ENCODE measurements at places on chromosomes 3 and 15. TPM values are rescaled to one million over a fixed set of nuclear protein-coding genes. Genes with fewer than 3 reads are reported as not detected.

DNA sequence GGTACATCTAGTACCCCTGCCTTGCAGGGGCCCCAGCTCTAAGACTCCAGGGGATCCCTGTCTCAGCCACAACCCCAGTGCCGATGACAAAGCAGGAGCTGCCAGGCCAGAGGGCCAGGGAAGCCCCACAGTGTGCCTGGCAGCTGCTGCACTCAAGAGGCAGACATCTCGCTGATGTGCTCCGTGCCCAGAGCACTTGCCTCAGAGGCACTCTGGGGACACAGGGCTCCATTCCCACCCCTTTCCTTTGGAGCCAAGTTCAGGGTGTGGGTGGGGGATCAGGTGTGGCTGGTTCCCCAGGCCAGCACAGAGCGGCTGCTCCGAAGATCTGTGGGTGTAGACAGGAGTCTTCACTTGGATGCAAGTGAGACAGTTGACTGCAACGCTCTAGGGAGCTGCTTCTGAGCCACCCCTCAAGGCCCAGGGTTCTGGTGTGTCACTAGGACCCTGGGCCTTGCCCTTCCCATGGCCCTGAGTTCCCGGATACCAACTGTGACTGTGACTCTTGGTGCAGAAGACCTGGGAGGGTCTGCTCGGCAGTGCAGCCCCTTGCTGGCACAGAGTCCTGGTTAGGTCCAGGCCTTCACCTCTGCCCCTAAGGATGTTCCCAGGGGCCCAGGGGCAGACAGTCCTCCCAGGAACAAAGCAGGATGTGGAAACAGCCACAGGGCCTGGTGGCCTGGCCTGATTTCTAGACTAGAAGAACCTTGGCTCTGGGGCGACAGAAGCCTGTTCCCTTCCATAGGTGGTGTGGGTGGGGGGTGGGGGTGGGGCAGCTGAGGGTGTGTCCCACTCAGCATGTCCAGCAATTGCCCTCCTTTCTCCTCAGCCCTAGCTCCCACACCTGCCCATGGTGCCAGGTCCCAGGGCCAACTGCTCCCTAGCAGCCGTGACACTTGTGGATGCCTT lies 2.5 kb downstream of the NT5DC2 start:
- peak; percentile 82 for DNase-seq

- DNase-seq = no peak
Observed at GRCh38 chr3:78870484-78870883, 897.3 kb downstream of the ROBO1 start.

The PPP1R14D gene
- not detected for total RNA-seq

GRCh38 chr15:68512598-68512997 lies 66.2 kb upstream of the CORO2B start:
- no peak for DNase-seq

The TCTA gene
- 21.4 TPM for total RNA-seq

The TMEM45A gene
- total RNA-seq = 13.2 TPM

- DNase-seq = no peak
Observed at GRCh38 chr15:76239786-76240185, 71.5 kb downstream of the ETFA start.

The IQCF5 gene
- total RNA-seq = not detected

- DNase-seq = no peak
Observed at GRCh38 chr3:114879059-114880031, 267.7 kb downstream of the ZBTB20 start.

The MKRN3 gene
- total RNA-seq = not detected

GRCh38 chr3:37028329-37028728 lies 35.0 kb downstream of the MLH1 start:
- DNase-seq = peak; percentile 85

DNA sequence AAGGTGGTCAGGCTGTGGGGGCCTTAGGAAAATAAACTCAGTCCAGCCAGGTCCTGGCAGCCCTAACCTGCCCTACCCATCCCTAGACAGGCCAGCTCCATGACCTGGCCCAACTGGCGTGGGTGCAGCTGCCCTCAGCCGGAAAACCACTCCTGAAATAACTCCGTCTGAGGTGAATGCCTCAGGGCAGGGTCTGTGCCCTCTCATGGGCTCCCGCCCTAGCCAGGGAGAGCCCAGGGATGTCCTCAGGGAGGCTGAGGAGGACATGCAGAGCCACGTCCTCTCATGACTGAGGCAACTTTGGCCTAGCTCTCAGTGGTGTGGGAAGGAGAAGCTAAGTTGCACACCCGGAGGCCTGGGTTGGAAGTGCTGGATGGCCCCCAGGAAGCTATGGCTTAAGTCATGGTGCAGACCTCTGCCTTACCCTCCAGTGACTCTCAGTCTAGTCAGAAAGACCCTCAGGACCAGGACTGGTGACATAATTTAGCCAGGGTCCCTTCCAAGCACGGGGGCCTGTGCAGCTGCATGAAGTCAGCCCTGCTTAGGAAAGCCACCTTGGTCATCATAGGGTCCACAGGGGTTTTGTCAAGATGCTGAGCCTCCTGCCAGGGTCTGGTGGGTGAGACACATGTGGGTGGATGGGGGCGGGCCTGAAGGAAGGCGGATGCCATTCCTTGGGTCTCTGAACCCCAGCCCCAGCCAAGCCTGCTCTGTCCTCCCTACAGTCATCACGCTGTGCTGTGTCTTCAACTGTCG lies 7.4 kb downstream of the TMIE start:
- peak; percentile 14 for DNase-seq

GRCh38 chr15:75455982-75456531 lies 4.6 kb upstream of the SIN3A start:
- no peak for DNase-seq

DNA sequence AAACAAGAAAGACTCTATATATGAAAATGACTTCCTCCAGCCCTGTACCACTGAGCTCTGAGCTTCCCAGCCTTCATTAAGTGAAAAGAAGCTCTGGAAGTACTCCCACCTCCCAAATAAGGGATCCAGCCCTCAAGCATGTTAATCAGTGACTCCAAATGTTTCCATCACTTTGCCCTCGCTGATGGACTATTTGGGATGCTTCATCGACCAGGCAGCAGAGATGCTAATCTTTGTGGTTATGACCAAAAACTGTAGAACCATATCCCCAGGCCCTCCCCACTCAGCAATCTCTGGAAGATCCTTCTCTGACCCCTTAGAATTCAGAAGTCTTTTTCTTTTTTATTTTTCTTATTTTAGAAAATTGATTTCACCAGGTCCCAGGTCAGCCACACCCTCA lies 2.3 kb upstream of the CTDSPL start:
- DNase-seq = no peak

The SLC12A1 gene
- not detected for total RNA-seq

DNA sequence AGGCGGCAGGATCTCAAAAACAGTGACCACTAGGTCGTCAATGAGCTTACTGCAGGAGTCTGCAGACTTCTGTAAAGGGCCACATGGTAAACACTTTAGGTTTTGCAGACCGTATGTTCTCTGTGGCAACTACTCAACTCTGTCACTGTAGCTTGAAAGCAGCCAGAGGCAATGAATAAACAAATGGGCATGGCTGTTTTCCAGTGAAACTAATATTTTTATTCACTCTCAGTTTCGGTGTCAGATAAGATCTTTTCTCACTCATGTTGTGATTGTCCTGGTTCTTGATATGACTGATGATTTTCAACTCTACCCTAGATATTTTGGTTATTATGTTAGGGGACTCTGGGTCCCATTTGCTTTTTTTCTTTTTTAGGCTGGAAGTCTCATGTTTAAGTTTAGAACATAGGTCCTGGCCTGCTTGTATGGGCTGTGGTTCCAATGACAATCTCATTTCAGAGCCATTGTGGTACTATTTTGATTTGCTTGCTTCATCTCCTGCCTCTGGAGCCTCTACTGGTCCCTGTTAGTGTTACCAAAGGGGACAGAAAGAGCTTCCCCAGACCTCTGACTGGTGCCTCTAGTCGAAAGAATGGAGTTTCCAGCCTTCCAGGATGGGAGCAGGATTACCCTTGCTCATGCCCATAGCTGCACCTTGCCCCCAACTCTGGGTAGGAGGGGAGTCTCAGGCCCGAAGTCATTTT lies 222.0 kb downstream of the STT3B start:
- DNase-seq = no peak

DNA sequence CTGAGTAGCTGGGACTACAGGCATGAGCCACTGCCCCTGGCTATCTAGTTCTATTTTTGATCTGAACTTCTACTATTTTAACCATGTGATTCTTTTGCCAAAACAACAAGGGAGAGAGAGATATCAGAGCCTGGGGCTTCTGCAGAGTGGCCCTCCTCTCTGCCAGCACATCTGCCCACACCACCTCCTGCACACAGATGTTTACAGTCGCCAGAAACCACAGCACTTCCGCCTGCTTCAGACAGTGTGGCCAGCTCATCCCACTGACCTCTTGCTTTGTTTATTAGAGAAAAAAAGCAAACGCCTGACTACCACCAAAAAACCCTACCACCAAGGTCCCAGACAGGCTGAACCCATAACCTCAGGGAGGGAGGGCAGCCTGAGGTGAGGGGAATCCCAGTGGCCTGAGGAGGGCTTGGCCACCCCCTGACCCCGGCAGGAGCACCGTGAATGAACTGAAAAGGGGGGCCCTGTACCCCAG lies 85.9 kb upstream of the ABHD2 start:
- peak; percentile 71 for DNase-seq

The EPHA3 gene
- 6.5 TPM for total RNA-seq

DNA sequence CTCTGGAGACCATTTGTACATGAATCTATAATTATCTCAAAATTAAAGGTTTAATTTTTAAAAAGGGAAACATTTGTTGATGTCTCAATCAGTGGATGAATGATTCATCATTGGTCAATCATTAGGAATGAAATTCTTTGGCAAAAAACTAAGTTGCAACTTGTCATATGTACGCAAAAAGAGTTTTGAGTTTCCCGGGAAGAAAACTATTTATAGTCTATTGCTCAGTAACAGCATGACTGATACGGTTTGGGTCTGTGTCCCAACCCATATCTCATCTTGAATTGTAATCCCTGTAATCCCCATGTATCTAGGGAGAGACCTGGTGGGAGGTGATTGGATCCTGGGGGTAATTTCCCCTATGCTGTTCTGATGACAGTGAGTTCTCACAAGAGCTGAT lies 765.8 kb upstream of the ROBO1 start:
- DNase-seq = no peak

DNA sequence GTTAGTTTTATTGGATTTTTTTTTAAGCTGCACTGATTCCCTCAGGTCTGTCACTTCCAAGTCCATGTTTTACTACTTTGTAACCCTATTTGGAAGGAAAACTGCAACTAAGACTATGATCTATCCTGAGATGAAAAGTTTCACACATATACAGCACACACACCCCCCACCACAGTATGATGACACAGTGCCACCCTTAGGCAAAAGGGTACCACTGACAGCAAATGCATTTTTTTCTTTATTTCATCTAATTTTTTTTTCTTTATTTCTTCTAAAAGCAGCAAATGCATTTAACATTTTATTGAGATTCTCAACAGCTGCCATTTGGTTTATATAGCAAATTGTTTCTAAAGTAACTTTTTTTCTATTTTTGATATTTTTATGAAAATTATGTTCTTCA lies 21.2 kb downstream of the NGRN start:
- no peak for DNase-seq

DNA sequence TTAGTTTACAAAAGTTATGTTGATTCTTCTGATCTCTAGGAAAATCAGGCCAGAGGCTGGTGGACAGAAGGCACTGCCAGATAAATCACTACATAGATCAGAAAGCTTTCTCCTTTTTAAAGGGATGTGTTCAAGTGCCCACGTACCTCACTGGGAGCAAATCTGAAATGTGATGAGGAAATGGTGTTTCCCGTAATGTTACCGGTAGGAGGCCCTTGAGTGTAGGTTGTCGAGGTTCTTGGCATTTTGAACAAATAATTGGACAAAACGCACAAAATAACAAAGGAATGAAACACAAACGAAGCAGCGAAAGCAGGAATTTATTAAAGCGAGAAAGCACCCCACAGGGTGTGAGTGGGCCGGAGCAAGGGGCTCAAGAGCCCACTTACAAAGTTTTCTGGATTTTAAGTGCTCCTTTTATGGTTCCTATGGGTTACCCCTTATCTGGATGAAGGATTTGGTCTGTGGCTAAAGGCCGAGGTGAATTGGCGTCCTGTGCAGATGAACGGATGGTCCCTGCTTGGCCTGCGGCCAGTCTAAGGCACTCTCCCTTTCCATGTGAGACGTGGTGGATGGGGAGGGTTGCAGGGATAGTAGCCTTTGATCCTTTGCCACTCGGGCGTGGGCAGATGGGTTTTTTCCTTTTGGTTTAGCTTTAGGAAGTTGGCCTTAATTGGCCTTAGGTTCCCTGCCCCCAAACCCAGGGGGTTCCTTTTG lies 1.0 kb downstream of the SNX1 start:
- peak; percentile 66 for DNase-seq

DNA sequence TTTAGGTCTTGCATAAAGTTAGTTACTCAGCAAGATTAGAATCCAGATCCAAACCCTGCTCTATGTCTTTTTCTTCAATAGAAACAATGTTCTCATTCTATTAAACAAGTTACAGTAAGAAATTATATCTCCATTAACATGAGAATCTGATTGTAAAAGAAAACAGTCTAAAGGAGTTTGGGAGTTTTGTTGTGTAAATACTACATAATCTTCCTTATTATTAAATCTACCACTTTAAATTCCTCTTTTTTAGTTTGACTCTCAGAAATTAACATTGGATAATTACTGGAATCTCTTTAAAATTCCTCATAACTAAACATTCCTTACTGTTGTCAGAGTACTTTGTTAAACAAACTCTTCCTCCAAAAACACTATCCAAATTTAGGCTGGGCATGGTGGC lies 1.7 kb upstream of the GOLIM4 start:
- DNase-seq = no peak

The ZDHHC23 gene
- total RNA-seq = 1.2 TPM

The GOLGA8K gene
- 0.31 TPM for total RNA-seq

GRCh38 chr3:183156266-183156665 lies 6.3 kb downstream of the LAMP3 start:
- DNase-seq = no peak

GRCh38 chr15:101426761-101427333 lies 62.7 kb downstream of the PCSK6 start:
- no peak for DNase-seq

All from right cardiac atrium (tissue), 5 donors.